CD4-positive, alpha-beta T cell treated with Interleukin-4 for 4 hours (primary cell): ENCODE measurements at places on chromosomes 12 and 14.
A peak's percentile ranks its signal among the peaks of the same experiment; 100 is the strongest.

- DNase-seq: no peak
Observed at GRCh38 chr14:93035917-93036651, 79.6 kb downstream of the ITPK1 start.

DNA sequence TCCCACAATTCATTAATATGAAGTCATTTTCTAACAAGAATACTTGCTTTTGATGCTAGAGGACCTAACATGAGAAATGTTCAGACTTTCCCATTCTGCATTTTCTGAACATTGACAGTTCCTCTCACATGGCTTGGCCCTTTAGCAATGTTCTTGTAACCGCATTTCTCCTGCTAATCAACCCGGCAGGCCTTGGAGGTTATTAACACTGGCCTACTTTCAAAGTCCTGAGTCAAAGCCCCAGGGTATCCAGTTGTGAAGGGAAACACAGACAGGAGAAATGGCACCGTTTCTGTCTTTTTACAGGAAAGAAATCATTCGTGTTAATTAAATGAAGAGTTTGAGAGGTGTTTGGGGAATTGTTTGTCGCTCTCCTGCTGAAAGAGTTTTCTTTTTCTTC lies 446.5 kb upstream of the MIS18BP1 start:
- DNase-seq: no peak

- no peak for DNase-seq
Observed at GRCh38 chr14:20620798-20621478, 20.6 kb downstream of the OR6S1 start.

DNA sequence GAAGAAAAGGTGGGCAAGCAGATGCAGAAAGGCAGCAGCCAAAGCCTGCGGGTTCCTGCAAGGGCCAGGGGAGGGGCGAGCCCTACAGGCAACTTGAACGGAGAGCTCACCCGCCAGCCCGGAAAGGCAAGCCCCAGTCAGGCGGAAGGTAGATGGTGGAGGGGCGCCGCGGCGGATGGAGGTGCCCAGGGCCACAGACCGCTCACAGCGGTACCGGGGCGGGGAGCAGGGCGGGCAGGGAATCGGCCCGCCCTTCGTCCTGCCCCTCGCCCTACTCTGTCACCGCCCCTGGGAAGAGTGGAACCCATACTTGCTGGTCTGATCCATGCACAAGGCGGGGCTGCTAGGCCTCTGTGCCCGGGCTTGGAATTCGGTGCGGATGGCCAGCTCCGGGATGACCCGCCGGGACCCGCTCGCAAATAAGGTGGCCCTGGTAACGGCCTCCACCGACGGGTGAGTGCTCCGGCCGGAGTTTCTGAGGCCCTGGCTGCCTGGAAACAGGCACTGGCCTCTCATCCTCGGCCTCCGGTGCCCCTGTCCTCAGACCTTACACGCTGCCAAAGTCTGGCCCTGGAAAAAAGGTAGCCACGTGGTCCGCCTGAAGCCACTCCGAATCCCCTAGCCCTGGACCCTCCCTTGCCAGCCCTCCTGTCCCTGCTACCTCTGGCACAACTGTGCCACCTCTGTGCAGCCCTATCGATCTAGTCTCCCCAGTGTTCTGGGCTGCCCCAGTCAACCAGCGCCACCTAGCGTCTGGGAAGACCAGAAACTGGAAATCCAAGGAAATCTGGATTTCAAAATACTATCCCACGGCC lies at the start of gene DHRS4:
Gene DHRS4 (plus strand): TSS at position 307 of the 815 bp plus-strand sequence. CDS start 19 bp downstream, at position 326.
- peak; percentile 79 for DNase-seq

GRCh38 chr12:66131067-66131688 lies 628 bp upstream of the LLPH start:
- no peak for DNase-seq

GRCh38 chr14:75579882-75580281 lies 1.5 kb downstream of the FLVCR2 start:
- no peak for DNase-seq

DNA sequence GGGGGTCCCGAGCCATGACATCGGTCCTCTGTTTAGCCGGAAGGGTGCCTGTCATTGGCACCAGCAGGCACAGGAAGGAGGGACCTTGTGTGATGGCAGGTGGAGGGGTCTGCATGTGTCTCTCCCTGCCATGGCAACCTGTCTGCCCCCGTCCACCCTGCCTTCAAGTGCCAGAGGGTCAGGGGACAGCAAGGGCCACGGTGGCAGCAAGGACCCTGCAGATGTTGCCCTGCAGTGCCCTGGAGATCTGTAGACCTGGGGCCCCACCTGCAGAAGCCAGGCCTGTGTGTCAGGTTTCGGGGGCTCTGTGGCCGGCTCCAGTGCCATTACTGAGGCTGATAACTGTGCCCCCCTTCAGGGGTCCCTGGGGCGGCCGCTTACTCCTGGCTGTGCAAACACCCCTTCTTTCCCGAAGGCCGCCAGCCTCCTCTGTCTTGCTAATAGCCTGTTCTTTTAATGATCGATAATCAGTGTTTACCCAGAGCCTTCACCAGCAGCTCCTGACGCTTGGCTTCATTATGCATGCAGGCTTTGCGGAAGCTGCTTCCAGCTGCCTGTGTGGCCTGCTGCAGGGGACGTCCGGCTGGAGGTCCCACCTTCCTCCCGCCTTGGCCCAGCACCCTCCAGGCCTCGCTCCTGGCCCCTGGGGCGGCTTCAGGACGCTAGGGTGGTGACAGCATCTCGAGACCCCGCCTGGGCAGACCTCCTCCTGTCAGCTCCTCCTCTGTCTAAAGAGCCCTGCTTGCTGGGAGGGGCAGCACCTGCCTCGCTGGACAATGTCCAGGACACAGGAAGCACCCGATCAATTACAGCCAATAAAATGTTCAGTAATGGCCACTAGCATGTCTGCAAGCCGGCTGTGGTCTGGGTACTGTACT lies 153.0 kb downstream of the KIF26A start:
- no peak for DNase-seq

DNA sequence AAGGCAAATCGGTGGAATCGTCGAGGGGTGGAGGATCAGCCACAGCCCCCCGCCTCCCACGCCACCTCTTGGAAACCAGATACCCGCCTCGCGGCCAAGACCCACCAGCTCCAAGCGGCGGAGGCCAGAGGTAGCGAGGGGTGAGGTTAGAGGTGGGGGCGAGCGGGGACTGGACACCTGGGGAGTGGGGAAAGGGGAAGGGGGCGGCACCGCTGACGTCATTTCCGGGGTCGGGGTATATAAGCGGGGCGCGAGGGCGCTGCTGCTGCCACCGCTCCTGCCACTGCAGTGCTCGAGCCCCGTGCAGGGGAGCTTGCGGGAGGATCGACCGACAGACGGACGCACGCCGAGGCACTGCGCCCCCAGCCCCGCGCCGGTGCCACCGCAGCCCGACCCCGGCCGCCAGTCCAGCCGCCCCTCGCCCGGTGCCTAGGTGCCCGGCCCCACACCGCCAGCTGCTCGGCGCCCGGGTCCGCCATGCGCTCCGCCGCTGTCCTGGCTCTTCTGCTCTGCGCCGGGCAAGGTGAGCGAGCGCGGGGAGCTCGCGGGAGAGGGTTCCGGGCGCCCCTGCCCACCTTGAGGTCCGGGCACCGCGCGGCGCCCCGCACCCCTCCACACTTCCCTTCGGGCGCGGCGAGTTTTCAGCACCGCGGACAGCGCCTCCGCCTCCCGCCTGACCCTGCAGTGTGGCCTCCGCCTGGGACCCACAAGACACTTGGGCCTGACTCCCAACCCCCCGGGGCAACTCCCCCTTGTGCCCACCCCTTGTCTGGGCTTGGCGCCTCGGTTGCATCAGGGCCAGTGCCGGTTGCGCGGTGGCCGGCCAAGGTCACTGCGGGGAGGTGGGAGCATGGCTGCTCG lies at the start of gene CHGA:
Gene CHGA (plus strand): TSS at position 268 of the 861 bp plus-strand sequence. CDS start 210 bp downstream, at position 478.
- DNase-seq: peak; percentile 18

- DNase-seq: no peak
Observed at GRCh38 chr14:96156804-96157760, 47.6 kb upstream of the BDKRB2 start.

DNA sequence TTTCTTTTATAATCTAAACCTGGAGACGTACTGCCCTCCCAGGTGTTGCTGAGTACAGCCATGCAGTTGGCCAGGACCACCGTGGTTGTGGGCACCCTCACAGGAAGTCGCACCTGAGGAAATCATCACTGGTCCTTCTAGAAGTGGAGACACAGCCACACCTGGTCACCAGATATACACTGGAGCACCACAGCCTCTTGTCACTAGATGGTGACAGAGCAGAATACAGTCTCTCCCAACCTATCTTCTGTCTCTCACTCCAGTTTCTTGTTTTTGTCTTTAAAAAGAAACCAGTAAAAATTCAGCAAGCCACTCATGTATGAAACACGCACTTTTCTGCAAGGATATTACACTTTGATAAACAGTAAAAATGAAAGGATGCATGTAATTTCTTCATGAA lies 43.1 kb upstream of the GPHB5 start:
- no peak for DNase-seq

GRCh38 chr14:85027681-85028370 lies 502.1 kb upstream of the FLRT2 start:
- DNase-seq: no peak

- DNase-seq: no peak
Observed at GRCh38 chr14:72675126-72675525, 218.8 kb downstream of the DPF3 start.

GRCh38 chr14:102503641-102504327 lies 5.8 kb downstream of the ANKRD9 start:
- no peak for DNase-seq

DNA sequence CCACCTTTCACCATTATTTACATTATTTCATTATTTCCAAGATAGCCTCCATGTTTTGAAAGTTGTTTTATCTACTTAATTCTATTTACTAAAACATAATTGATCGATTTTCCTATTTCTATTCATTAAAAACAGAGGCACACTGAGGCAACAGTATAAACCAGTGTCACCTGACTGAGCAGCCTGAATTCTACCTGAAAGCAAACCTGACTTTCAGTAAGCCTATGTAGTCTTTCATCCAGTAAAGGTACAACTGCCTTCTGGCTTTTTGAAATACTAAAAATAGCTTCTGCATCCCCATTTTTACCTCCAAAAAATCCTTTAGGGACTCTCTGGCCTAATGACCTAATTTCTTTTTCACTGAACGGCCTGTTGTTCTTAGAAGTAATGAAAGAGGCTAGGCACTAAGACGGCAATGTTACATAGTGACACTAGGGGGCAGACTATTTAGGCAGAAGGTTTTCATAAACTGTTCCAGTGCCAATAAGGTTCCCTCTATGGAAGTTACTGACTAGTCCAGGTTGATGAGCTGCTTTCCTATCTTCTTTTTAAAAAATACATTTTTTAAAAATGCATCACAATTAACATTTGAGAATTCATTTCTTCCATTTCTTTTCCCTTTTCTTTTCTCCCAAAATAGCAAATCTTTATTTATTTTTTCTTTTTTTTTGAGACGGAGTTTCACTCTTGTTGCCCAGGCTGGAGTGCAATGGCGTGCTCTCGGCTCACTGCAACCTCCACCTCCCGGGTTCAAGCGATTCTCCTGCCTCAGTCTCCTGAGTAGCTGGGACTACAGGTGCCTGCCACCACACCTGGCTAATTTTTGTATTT lies 17.5 kb downstream of the ANAPC5 start:
- DNase-seq: peak; percentile 66

- no peak for DNase-seq
Observed at GRCh38 chr14:100634026-100634425, 46.8 kb upstream of the BEGAIN start.

DNA sequence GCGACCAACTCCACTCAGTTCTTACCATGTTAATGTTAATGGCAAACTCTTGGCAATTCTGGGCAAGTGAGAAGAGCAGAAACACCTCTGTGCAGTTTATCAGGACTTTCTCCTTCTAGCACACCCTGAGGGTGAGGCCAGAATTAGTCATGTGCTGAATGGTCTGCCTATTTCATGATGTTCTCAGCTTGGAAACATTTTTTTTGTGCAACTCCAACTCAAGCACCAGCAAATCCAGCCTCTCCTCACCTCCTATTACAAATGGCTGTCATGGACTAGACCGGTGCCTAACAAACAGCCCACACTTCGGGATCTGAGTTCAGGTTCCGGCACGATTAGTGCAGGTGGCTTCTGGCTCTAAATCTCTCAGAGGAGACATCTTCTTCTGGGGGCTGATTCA lies 246.0 kb downstream of the ZFP36L1 start:
- no peak for DNase-seq
